ENCODE measurements at places on chromosomes 2 and 18.
A peak's percentile ranks its signal among the peaks of the same experiment; 100 is the strongest.

GRCh38 chr2:51505533-51505932 lies 473.6 kb upstream of the NRXN1 start:
- DNase-seq = no peak

DNA sequence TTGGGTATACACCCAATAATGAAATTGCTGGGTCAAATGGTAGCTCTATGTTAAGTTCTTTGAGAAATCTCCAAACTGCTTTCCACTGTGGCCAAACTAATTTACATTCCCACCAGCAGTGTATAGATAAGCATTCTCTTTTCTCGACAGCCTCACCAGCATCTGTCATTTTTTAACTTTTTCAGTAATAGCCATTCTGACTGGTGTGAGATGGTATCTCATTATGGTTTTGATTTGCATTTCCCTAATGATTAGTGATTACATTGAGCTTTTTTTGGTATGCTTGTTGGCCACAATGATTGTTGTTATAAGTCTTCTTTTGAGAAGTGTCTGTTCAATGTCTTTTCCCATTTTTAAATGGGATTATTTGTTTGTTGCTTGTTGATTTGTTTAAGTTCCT lies 50.4 kb upstream of the EPAS1 start:
- no peak for DNase-seq

- peak; percentile 45 for DNase-seq
Measured at GRCh38 chr2:6866275-6866671, 566 bp upstream of the CMPK2 start.

DNA sequence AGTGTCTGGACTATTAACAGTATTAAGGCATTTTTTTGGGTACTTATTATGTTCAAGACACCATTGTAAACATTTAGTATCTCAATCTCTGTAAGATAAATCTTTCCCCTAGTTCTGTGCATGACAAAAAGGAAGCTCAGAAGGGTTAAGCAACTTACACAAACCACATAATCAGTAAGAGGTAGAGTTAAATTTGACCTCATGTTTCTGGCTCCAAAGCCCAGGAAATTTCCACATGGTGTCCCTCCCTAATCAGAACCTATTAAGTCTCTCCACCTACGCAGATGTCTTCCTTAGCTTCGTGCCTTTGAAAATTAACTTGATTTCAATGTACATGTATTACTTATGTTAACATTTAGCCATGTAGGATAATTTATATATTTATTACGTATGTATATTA lies 2.0 kb downstream of the MFSD6 start:
- DNase-seq = no peak

- no peak for DNase-seq
Measured at GRCh38 chr2:74552914-74553811, 579 bp downstream of the LOXL3 start.

DNA sequence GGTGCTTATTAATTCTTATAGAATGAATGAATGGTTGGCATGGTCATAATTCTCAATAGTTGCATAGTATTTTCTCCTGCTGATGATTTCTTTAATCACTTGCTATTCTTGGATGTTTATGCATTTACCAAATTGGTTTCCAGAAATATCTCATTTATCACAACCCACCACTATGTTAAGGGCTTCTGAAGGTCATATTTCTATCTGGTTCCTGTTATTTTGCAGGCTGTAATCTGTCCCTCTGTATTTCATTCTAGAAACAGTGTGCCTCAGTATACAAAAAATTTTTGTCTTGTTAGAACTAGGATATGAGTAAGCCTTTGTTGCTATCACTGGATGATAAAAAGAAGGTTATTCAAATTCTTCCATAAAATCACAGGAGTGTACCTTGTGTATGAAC lies 6.1 kb upstream of the ATP8B1 start:
- DNase-seq = no peak

- DNase-seq = no peak
Measured at GRCh38 chr2:74186038-74186437, 7.4 kb upstream of the MOB1A start.

Measured in NCI-H1930 (cell line).